ENCODE measurements at places on chromosomes 7 and 10.

GRCh38 chr10:122221958-122222357 is 49.1 kb upstream of the BTBD16 start:
- DNase-seq: peak; percentile 10

DNA sequence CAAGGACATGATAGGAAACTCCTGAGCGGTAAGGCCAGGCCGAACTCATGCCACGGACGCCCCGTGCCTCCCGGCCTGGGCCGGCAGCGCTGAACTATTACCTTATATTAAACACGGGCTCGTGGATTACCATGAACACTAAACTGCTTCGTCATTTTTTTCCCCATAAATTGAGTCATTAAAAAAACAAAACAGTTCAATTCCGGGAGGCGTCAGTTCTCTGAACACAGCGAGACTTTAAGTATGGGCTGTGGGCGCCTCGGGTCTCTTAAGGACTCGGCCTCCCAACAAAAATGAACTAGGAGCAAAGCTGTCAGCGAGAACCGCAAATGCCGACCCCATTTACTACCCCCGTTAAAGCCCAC is 519 bp downstream of the PITRM1 start:
- DNase-seq: peak; percentile 80

DNA sequence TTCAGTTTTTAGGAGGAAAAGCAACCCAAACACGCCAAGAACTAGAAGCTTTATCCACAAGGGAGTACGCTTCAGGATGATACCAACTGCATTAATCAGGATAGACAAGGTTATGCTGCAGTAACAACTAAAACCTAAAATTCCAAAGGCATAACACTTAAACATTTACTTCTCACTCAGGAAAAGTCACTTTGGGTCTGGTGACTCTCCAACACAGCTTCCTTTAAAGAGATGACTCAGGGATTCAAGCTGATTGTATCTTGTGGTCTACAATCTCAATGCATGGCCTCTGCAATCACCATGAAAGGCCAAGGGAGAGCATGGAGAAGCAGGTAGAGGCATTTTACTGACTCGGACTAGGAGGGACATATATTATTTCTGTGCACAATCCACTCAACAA is 315.8 kb downstream of the KCNMA1 start:
- no peak for DNase-seq

- no peak for DNase-seq
Measured at GRCh38 chr7:24836084-24836483, 78.8 kb upstream of the GSDME start.

DNA sequence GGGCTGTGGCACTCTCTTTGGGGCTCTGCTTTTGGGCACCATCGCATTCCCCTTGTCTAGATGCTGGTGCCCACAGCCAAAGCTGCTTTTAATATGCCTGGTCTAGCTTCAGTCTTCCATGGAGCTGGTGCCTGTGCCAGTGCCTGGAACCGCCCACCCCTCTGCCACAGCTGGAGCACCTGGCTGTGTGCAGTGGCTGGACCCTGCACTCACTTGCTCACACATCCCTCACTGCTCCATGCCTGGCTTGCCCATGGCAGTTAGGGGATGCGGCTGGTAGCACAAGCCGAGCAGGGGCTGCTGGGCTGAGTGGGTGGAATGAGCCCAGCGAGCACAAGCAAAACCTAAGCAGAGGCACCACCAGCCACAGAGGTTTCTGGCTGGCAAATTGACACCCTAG is 1145.9 kb upstream of the LRRTM3 start:
- DNase-seq: no peak

- DNase-seq: peak; percentile 25
Measured at GRCh38 chr10:92544296-92544695, 29.6 kb downstream of the IDE start.

DNA sequence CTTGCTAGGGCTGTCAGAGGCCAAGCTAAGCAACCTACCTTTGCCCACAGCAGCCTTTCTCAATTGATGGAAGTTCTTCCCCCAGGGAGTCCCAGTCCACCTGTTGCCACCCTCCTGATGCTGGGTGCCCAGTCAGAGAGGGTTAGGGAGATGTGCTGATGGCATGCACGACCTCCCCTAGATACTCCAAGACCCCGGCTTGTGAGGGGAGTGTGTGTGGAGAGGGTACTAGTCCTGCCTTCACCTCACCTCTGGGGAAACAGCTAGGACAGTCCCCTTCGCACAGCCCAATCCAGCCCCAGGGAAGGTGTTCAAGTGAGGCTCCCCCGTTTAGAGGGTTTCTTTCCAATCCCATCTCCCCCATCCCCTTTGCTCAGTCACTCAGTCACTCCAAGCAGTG is 1.3 kb upstream of the UNC5B start:
- no peak for DNase-seq

DNA sequence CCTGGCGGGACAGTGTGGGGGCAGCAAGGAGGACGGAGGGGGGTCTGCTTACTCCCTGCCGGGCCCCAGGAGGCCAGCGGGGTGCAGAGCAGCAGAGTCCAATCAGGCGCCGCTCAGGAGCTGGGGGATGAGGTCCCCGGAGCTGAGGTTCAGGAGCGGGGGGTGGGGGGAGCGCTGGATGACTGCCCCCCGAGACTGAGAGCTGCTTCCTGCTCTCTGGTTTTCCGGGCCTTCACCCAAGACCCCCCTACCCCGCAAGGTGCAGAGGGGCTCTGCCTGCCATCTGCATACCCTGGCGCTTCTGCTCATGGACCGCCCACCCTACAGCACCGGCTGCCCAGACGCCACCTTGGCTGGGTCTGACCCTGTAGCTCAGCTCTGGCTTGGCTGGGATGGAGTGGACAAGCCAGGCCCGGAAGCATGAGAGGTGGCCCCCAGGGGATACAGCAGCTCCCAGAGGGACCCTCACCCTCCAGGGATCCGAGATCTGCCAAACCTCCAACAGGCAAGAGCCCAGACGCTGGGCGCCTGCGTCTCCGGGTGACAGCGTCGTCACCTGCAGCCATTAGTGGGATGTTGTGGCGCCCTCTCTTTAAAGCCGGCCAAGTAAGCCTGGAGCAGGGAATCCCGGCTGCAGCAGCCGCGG is 930 bp downstream of the KNDC1 start:
- no peak for DNase-seq

DNA sequence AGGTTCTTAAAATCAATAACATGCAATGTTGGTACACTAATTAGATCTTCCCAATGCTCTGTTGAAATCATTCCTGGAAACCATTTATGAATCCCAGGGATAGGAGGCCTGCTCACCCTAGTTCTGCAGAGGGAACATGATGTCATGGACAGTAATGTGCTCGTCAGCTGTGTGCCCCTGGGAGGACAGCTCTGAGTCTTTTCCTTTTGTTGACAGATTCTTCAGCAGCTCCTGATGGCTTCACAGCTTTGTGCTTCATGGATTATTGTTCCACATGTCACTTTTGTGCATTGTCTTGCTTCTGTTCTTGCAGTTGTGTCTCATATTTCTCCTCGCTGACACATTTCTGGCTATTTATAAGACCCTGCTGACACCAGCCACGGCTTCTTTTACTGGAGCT is 367.5 kb downstream of the CCSER2 start:
- DNase-seq: no peak

GRCh38 chr10:72140850-72141249 is 52.5 kb upstream of the SPOCK2 start:
- DNase-seq: no peak

GRCh38 chr7:143504215-143504936 is 26.7 kb downstream of the TAS2R41 start:
- DNase-seq: no peak

- no peak for DNase-seq
Measured at GRCh38 chr10:133292919-133293809, 15.5 kb downstream of the TUBGCP2 start.
